ENCODE measurements at places on chromosomes 13 and 19. TPM values are rescaled to one million over a fixed set of nuclear protein-coding genes. Genes with fewer than 3 reads are reported as not detected.

The PLVAP gene
- not detected for total RNA-seq

The CYP2A6 gene
- total RNA-seq = not detected

The PIBF1 gene
- total RNA-seq = 29.7 TPM

- peaks cover 43% of the 10 kb centered on the region for H3K27me3 ChIP-seq
- peak; percentile 12 for DNase-seq
- H3K27ac ChIP-seq = no peak overlapping the region
- H3K4me3 ChIP-seq = no peak overlapping the region
Measured at GRCh38 chr13:20945952-20946383, 43.4 kb upstream of the XPO4 start.

- H3K27me3 ChIP-seq = no peaks in the 10 kb centered on the region
- H3K36me3 ChIP-seq = no peaks in the 10 kb centered on the region
- no peak overlapping the region for H3K27ac ChIP-seq
- no peaks in the 10 kb centered on the region for H3K4me1 ChIP-seq
Measured at GRCh38 chr19:5022066-5022860, 53.4 kb downstream of the KDM4B start.

- no peaks in the 10 kb centered on the region for H3K27me3 ChIP-seq
- peaks cover 4% of the 10 kb centered on the region for H3K4me1 ChIP-seq
- peaks cover 17% of the 10 kb centered on the region for H3K36me3 ChIP-seq
Measured at GRCh38 chr13:95260031-95260525, 41.2 kb downstream of the ABCC4 start.

DNA sequence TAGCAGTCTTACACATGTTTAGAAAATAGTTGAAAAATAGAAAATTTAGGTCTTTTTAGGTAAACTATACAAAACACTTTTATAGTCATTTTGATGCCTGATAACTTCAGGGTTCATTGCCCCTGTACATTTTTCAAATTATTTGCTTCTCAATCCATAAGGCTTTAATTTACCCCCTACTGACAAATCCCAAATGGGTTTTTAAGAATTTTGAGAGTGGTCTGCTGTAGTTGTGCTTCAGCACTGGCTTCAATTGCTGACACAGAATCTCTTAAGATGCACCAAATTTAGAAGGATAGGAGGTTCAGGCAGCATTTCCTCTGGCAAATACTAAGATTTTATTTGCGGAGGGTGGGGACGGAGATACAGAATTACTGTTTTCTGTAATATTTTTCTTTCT, 89.4 kb downstream of the PCCA start:
- no peak overlapping the region for H3K27ac ChIP-seq
- H3K4me3 ChIP-seq = no peak overlapping the region
- peaks cover 13% of the 10 kb centered on the region for H3K4me1 ChIP-seq
- H3K36me3 ChIP-seq = peaks cover 4% of the 10 kb centered on the region

DNA sequence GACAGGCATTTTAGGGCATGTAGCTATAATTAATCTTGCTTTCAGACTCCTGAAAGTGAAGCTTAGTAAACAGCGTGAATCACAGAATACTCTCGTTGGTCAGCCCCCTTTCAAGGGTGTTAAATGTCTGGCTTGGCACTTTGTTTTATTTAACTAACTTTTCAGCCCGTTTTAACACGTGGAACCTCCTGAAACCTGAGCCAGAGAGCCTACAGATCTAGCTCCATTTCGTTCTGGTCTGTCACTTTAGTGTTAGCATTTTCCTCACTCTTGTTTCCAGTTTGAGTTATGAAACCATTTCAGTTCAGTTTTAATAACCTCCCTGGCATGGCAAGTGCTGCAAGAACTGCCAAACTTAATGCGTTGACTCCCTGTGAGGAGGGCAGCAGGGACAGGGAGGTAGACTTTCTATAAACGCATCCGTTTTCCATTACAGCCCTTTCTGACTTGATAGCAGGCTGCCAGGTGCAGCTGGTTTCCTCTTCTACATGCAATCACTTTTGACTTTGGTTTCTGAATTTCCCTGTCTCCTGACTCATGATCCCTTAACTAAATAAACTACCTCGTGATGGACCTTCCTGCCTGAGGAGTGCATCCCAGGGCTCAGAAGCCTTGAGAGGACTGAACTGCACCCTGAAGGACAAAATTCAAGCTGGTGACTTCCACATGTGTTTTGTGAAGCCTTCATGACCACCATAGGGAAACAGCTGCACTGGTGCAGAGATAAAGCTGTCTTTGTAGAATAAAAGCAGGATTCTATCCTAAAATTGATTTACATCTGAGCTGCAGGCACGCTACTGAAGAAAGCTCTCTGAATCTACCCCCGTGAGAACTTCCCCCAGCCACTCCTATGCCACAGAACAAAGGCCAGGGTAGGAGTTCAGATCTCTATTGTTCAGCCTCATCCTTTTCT, 192.6 kb downstream of the DLEU7 start:
- no peak overlapping the region for H3K4me3 ChIP-seq
- no peaks in the 10 kb centered on the region for H3K27me3 ChIP-seq
- no peak for DNase-seq
- H3K27ac ChIP-seq = no peak overlapping the region

DNA sequence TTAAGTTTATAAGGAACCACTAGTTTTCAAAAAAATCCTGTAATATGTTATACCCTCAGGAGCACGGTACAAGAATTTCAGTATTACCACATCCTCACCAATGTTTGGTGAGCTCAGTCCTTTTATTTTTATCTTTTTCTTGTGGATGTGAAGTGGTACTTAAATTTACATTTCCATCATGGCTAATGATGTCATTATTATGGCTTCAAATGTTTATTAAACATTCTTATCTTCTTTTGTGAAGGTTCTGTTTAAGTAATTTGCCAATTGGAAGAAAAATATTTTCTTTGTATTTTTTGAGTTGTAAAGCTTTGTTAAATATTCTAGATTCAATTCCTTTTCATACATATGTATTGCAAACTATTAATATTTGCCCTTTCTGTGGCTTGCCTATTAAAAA, 291.0 kb downstream of the ENOX1 start:
- peaks cover 7% of the 10 kb centered on the region for H3K27me3 ChIP-seq
- no peaks in the 10 kb centered on the region for H3K36me3 ChIP-seq
- no peaks in the 10 kb centered on the region for H3K4me1 ChIP-seq

DNA sequence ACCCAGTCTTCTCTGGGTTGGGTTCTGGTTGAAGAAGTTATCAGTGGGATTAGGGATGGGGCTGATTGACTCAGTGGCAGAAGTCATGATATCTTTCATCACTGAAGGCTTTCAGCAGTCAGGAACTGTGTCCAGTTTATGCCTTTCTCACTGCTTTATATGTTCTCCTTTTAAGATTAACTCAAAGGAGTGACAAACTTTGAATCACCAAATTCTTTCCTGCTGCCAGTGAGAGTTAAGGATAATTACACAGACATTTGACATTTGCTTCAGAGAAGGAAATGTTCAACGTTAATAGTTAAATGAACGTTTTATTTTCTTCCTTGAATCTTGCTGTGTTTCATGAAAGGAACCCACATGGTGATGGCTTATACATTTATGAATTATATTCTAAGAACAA, 41.0 kb upstream of the CNMD start:
- no peaks in the 10 kb centered on the region for H3K4me1 ChIP-seq
- DNase-seq = no peak
- H3K36me3 ChIP-seq = no peaks in the 10 kb centered on the region
- no peak overlapping the region for H3K27ac ChIP-seq
- peaks cover 5% of the 10 kb centered on the region for H3K27me3 ChIP-seq

Data from activated CD8-positive, alpha-beta T cell treated with anti-CD3 and anti-CD28 coated beads for 36 hours (primary cell).